ENCODE measurements at places on chromosomes 6 and 20.

- no peak for DNase-seq
Observed at GRCh38 chr20:25489221-25489871, 81.9 kb downstream of the GINS1 start.

- no peak for DNase-seq
Observed at GRCh38 chr20:59195316-59195993, 31.8 kb downstream of the ZNF831 start.

- DNase-seq, result no peak
Observed at GRCh38 chr6:113381959-113382358, 475.2 kb upstream of the MARCKS start.

- peak; percentile 41 for DNase-seq
Observed at GRCh38 chr20:13546497-13547131, 92.1 kb downstream of the TASP1 start.

- DNase-seq, result no peak
Observed at GRCh38 chr6:5175635-5176034, 85.1 kb downstream of the LYRM4 start.
